ENCODE measurements at places on chromosomes 12 and 14. TPM values are rescaled to one million over a fixed set of nuclear protein-coding genes. Genes with fewer than 3 reads are reported as not detected.

Gene CLEC1A
- 7.0 TPM for total RNA-seq

Gene SUOX
- 18.3 TPM for total RNA-seq

Gene ALG10B
- total RNA-seq = 5.3 TPM

Gene DPPA3
- total RNA-seq = not detected

Gene SRGAP1
- total RNA-seq = 15.5 TPM

Measured in aorta (tissue), 5 donors.